SK-N-MC (cell line): ENCODE measurements at places on chromosomes 5 and 9.

DNA sequence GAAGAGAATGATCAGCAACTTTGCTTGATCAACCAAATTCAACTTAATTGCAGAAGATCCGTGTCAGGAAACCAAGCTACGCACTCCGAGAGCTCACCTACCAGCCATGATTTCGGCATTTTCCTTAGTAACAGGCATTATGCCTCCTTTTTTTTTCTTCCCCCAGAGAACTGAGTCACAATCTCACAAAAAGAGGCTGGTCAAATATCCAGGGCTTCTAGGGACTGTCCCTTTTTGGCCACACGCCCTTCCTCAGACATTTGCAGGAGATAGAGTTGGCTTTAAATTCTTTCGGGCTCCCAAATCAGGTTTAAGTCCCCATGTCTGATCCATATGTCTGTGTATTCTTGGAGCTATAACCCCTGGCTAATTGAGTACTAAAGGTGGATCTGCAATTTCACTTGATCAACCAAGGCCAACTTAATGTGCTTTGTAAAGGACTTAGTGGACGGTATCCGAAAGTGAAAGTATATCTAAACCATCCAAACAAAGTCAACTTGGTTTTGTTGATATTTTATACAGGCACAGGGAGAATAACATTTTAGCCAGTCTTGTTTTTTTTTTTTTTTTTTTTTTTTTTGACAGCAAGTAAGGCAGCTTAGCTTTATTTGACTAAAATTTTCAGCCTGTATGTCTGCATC lies 100.8 kb upstream of the TBCA start:
- no peak for DNase-seq

DNA sequence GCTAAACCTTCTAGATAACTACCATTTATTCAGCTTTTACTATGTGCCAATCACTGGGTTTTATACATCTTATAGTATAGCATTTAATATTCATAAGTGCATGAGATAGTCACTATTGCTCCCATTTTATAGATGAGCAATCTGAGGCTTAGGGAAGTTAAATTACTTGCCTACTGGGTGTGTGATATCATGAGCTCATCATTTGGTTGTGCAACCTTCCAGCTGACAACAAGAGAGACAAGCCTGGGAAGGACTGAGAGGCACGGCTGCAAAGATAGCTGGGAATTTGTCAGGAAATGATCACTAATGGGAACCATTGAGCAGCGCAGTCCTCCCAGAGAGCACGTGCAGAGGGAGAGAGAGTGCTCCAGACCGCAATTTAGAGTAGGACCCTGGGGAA lies 481.6 kb upstream of the KIF2A start:
- DNase-seq: no peak

GRCh38 chr5:133229931-133230664 lies 178.3 kb downstream of the HSPA4 start:
- DNase-seq: no peak

- no peak for DNase-seq
Measured at GRCh38 chr9:75490326-75490725, 400.1 kb upstream of the PCSK5 start.

GRCh38 chr9:132327537-132327936 lies 27.2 kb downstream of the SETX start:
- no peak for DNase-seq

- DNase-seq: no peak
Measured at GRCh38 chr5:143593723-143594122, 190.2 kb upstream of the NR3C1 start.

DNA sequence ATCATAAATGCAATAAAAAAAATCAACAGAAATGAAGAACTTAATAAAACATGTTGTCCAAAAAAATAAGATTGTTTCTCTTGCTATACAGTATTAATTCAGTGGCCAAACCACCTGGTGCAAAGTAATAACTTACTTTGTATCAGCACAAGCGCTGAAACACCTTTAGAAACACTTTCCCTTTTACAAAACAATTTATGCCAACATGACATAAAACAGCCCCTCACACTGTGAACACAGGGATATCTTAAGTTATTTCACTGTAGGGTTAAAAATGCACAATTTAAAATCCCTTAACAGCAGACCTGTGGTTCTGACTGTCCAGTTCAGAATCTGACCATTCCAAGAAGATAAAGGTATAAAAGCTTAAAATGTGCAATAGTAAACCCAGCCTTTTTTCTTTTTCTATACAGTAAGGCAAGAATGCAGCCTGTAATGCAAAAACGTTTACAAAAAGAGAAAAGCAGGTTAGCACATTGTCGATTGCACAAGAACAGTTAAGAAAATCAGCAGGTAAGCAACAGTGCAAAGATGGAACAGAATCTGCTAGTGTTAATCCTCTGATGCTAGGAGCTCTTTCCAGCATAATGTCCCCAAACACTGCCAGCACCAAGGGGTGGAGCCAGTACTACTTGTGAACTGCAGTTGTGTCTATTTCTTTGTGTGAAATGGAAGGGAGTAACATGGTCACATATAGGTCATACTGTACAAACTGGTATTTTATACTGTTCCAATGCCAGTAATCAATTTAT lies 21.6 kb downstream of the RAB14 start:
- no peak for DNase-seq

GRCh38 chr5:149283626-149284480 lies 12.2 kb downstream of the AFAP1L1 start:
- DNase-seq: no peak

DNA sequence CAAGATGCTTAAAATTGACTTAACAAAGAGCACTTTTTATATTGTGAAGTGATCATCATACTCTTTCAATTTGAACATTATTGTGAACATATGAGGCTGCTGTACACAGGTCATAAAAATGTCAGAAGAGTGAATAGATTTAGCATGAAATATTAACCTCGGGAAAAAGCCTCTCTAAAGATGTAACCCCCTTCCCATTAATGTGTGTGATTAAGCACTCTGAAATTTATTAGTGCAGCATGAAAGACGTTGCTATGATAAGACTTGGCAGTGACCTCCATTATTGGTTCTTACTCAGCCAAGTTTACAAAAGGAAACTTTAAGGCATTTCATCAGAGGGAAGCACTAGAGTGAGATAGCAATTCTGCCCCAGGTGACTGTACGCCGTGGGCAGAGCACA lies 326.5 kb downstream of the NTRK2 start:
- no peak for DNase-seq

GRCh38 chr5:67910546-67910945 lies 305.0 kb upstream of the PIK3R1 start:
- no peak for DNase-seq

DNA sequence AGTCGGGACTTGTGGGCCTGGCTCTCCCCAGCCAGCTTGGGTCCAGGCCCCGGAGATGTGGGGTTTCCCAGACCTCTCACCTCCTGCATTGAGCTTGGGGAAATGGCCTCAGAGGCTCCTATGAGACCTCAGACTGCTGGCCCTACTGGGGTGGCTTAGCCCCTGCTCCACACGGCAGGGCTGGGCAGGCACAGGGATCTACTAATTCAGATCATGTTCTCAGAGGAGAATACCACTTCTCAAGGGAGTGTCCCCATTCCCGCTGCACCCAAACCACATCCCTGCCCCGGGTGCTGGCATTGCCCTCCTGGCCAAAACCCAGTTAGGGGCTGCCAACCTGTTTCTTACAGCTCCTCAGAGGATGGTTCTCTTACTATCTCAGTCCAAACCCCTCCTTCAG lies 82.1 kb upstream of the LMX1B start:
- no peak for DNase-seq

DNA sequence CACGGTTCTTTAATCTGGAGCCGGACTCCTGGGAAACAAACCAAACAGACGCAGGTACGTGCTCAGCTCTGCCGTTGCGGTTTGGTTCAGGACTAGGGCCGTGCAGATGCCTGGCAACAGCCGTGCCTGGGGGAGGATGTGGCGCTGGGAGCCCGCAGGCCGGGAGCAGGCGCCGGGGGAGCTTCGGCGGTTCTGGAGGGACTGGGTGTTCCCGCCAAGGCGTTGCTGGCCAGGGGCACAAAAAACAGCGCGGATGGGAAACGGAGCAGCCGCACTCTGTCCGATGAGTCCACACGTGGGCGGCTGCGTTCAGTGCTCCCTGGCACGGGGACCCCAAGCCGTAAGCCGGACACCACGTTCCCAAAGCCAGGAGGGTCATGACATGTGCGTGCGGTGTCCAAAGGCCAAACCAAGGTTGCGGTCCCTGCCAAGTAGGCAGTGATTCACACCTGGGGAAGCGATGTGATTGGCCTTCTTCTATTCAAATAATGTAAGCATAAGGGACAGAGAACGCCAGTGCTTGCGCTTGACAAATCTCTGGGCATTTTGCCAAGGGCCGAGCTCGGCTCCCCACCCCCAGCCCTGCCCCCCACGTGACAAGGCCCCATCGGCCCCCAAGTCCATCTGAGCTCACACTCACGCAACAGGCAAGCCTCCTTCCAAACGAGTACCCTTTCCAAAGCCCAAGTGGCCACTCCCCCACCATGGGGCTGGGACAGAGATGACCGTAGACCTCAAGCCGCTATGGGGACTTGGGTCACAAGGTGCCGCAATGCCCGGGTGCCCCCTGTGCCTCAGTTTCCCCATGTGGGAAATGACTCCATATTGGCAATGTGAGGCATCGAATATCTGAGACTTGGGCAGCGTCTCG lies 49.7 kb upstream of the NKD2 start:
- DNase-seq: no peak

- no peak for DNase-seq
Measured at GRCh38 chr5:68415177-68416085, 199.9 kb downstream of the PIK3R1 start.

DNA sequence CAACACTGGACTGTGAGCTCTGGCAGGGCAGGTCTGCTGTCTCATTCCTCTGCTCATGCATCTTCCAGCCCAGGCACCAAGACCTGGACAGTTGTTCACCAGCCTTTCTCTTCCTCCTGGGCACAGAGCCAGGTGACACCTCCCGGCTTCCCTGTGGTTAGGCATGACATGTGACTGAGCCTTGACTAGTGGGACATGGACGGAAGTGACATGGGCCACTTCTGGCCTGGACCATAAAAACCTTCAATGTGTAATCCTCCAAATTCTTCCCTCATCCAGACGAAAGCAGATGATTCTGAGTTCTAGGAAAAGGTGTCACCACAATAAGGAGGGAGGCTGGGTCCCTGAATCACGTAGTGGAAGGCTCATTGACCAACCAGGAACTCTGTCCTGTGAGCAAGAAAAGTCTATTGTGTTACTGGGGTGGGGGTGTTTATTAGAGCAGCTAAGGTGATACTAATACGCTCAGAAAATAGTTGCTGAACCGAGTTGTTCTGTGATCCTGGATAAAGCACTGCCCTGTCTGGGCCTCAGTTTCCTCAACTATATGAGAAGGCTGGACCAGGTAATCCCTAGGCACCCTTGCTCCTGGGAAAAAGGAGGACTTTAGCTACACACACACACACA lies 26.6 kb upstream of the CRB2 start:
- no peak for DNase-seq

DNA sequence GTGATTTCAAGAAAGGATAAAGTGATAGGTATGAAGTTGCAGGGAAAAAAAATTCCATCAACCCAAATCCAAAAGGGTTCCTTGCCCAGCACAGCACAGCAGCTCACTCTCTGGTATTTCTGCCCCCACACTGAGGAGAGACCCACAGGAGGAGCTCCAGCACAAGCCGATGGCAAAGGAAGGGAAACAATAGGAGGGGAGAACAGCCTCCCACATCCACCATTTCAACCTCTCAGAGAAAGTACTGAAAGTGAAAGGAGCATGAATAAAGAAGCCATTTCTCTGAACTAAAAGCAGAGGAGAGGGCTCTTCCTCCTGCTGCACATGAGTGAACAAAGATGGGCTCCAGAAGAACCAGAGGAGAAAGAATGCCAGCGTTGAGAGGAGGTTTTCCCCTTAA lies 54.9 kb upstream of the ZSWIM6 start:
- no peak for DNase-seq

DNA sequence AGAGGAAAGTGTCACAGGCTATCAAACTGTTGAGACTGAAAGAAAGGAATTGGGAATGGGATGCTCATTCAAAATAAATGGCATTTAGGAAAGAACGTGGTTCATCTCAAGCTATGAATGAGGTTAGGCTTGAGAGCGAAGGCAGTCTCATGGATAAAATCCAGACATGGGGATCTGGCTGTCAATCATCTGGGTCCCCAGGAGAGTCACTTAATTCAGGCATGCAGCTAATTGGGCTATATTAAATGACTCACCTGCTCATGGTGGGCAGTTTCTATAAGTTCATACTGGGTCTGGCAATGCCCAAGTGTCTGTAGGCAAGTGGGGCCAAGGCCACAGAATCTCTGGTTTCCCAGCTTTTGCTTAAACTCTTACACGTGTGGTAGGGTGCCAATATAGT lies 286.5 kb upstream of the SEMA6A start:
- no peak for DNase-seq
